Kidney epithelial cell (primary cell): ENCODE measurements at places on chromosomes 11 and 22. TPM values are rescaled to one million over a fixed set of nuclear protein-coding genes. Genes with fewer than 3 reads are reported as not detected.

GRCh38 chr22:35850831-35851230, 133.2 kb downstream of the APOL5 start:
- DNase-seq = no peak

Gene PARVB
- total RNA-seq = 94.6 and 94.9 TPM in 2 replicates

Gene OR8G5
- not detected in 2 replicates for total RNA-seq

Gene MUC5AC
- total RNA-seq = not detected in 2 replicates

Gene OR56B1
- total RNA-seq = not detected in 2 replicates

DNA sequence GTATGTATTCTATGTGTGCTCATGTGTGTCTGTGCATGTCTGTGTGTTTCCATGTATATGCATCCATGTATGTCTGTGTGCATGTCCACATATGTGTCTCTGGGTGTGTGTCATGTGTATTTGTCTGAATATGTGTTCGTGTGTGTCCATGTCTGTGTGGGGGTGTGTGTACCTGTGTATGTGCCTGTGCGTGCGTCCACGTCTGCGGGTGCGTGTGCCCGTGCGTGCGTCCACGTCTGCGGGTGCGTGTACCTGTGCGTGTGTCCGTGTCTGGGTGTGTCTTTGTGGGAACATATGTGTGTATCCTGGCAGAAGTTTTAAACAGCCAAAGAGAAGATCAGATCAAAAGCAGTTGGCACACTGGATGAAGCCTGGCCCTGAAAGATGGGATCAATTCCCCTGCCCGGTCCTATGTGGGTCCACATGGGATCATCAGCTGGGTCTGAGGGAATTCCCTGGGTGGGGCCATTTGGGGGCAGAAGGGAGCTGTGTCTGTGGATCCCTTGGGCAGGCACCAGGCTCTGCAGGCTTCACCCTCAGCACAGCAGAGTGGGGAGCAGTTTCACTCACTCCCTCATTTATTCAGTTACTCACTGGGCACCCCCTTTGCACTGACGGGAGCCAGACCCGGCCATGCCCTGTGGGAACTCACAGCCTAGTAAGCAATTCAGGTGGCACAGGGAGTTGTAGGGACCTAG, 167.4 kb downstream of the MN1 start:
- DNase-seq = no peak

- DNase-seq = peak; percentile 98
These were observed 10.1 kb downstream of the C11orf91 start for GRCh38 chr11:33690290-33691065.

Gene PATE4
- not detected in 2 replicates for total RNA-seq

DNA sequence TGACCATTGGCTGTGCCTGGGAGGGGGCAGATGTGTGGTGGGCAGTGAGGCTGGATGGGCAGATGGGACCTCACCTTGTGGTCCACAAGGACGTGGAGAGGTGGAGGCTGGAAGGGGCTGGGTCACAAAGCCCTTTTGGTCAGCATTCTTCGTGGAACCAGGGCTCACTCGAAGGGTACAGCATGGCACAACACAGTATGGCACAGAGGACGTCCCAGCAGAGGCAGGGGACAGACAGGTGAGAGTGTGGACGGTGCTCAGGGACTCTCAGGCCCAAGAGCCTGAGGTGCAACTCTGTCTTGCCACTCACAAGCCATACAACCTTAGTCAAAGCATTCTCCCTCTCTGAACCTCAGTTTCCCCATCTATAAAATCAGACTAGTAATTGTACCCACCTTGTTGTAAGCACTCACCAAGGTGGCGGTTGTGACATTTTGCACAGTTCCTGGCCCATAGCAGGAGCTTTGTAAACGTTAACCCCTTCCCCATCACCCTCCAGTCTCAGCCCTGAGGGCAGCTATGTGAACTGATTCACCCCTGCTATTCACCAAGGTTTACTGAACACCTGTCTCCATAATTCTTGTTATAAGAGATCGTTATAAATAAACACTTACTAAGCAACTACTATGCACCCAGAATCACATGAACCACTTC, 11.6 kb upstream of the TSKU start:
- no peak for DNase-seq

DNA sequence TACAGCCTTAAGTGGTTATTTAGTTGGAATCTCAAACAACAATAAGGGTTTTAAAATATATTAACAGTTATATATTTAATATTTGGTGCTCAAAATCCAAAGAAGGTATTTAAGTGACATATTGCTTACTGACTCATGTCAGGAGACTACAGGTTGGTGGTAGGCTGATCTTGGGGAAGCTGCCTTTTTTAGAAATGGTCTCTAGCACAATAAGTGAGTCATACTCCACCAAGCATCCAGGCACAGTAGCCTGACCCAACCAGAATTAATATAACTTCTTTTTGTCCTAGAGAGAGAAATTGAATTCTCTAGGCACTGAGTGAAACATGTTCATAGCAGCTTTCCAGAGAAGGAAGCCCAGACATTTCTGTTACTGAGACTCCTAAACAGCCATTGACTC, 868.5 kb upstream of the TENM4 start:
- no peak for DNase-seq

DNA sequence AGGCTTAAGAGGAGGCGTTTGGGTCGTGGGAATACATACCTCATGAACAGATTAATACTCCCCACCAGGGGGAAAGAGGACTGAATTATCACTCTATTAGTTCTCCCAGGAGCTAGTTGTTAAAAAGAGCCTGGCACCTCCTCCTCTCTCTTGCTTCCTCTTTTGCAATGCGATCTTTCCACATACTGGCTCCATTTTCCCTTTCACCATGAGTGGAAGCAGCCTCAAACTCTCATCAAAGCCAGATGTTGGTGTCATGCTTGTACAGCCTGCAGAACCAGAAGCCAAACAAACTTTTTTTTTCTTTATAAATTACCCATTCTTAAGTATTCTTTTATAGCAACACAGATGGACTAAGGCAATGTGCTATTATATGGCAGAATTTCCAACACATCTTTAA, 258.5 kb downstream of the FAM76B start:
- no peak for DNase-seq
